AG20443 (cell line): ENCODE measurements at places on chromosomes 13 and 19.

DNA sequence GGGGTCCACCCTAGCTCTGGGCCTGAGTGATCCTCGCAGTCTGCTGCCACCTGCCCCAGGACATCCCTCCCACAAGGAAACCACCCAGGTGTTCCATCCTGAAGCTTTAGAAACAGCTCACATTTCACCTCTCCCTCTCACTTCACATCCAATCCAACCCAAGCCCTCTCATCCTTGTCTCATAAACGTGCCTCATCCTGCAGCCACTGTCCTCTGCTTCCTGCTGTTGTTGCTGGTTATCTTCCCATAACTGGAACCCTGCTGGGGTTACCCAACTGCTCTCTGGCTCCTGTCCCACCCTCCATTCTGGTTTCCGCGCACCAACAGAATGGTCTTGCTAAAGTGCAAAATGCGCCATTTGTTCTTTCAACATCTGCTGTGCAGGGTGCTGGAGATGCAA is 59.7 kb upstream of the MTIF3 start:
- no peak for DNase-seq

DNA sequence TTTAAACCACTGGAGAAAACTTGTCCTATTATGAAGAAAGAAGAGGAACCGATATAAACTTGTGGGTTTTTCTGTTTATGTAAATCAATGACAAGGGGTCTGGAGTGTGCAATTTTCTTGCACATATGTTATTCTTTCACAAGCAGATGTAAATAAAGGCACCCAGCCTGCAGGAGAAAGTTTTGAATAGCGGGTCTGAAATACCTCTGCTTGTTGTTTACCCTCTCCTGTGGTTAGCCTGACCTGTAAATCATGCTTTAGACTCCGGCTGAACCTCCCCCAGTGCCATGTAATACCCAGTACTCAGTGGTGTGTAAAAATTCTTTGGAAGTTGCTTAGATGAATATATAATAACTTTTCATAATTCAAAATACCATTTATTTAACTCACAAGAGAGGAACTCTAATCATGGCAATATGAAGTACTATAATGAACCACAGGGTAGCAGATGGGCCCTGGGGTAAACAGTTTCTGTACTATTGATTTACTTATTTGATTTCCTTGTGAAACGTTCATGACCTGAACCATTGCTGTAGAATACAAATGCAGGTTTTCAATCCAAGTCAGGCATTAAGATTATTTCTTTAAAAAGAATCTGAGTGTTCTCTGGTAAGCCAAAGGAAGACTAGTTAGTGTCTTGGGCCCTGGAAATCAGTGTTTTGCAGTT is 245.1 kb downstream of the LMO7 start:
- no peak for DNase-seq

DNA sequence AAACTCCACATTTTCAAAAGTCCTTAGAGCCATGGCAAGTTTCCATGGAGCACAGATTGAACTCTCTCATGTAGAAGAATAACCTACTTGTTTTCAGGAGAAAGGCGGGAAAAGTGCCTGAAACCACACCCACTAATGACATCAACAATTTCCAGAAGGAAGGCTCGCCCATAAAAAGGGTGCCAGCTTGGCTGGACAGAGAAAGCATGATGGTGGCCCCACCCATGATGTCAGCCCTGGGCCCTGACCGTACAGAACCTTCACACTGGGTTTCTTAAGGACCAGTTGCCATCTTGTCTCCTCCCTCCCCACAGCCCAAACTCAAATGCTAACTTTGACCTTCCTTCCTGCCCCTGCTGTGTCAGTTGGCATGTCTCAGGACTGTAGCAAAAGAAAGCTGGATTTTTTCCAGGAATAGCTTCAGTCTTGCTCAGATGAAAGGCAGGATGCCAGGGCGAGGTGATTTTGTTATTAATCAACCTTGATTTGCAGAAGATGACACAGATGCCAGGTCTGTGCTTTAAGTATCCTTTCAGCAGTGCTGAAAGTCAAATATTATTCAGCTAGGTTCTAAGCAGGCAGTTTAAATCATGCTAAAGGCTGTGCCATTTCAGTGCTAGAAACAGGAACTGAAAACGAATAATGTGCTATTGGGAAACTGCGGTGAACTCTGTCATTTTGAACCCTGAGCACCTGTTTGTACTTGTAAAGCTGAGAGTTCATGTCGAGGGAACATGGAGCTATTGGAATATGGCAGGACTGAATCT is 89.5 kb upstream of the RFC3 start:
- DNase-seq = no peak

DNA sequence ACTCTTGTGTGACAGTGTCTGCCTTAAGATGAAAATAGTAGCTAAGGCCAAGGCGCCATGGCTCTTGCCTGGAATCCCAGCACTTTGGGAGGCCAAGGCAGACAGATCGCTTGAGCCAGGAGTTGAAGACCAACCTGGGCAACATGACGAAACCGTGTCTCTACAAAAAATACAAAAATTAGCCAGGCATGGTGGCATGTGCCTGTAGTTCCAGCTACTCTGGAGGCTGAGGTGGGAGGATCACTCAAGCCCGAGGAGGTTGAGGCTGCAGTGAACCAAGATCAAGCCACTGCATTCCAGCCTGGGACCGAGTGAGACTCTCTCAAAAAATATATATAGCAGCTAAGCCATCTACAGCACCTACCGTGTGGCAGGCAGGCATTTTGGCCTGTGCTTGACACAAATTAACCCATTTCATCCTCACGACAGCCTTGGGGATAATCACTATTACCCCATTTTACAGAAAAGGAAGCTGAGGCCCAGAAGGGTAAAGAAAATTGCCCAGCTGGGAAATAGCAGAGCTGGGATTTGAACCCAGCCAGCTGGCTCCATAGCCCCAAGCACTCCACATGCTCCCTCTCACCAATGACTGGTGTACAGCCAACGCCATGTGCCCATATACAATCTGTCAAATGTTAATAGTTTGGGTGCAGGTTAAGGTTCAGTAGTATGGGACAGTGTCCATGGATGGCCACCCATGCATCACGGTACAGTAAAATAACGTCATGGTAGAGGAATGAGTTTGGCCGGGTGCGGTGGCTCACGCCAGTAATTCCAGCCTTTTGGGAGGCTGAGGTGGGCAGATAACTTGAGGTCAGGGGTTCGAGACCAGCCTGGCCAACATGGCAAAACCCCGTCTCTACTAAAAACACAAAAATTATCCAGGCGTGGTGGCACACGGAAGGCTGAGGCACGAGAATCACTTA is 3.1 kb downstream of the SLC1A5 start:
- no peak for DNase-seq

GRCh38 chr13:89878904-89879303 is 1468.6 kb upstream of the MIR17HG start:
- no peak for DNase-seq

GRCh38 chr13:59948686-59949085 is 215.0 kb downstream of the DIAPH3 start:
- DNase-seq = no peak

DNA sequence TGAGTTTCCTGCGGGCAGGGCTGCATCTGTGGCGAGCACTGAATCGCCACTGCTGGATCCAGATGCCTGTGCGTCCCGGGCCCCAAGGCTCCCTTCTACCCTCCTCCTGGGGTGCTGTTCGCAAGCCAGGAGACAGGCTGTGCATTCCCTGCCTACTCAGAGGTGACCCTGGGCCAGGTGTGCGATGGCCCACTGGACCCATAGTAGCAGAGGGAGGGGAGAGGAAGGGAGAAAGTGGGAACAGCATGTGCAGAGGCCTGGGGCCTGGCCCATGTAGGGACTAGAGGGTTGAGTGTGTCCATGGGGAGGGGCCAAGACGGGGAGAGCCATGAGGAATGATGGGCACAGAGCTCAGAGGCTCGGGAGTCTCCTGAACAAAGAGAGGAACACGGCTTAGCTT is 27.3 kb downstream of the CARM1 start:
- no peak for DNase-seq

DNA sequence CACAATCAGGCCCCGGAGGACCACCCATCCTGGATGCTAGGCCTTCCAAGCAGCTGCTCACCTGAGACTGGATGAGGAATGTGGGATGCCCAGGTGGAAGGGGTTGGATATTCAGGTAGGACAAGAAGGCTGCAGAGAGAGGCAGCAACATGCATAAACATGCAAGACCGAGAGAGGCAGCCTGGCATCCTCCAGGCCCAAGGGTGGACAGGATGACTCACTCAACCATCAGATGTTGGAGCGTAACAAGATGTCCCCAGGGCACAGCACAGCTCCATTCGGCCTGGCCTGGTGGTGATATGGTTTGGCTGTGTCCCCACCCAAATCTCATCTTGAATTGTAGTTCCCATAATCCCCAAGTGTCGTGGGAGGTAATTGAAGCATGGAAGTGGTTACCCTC is 10.0 kb upstream of the CABP5 start:
- no peak for DNase-seq

- peak; percentile 87 for DNase-seq
These were observed 74.6 kb upstream of the NPAS1 start for GRCh38 chr19:46944918-46945628.

DNA sequence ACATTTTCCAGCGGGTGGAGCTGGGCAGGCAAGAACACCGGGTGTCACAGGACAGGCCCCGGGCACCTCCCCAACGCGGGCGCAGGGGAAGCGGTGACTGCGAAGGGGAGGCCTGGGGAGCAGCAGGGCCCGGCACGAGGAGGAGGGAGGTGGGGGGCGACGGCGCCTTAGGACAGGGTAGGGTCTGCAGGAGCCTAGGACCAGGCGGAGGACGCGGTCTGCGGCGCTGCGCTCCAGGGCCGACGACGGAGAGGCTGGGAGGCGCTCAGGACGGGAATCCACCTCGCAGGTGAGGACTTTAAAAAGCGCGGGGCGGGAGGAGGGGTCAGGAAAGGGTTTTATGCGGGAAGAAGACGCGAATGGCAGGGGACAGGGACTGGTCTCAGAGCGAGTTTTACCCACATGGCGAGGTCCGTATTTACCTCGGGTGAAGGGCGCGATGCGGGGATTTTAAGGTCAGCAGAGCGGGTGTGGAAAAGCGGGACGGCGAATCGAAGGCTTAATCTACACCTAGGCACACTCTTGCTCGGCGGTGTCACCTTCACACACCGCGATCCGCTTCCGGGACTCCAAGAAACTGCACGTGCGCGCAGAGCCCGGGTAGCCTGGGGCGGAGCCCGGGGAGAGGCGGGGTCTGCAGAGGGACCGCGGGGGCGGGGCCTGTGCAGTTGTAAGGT is 13.5 kb downstream of the ERVV-2 start:
- peak; percentile 30 for DNase-seq

- DNase-seq = peak; percentile 71
These were observed 27.4 kb upstream of the TIMM44 start for GRCh38 chr19:7970716-7971448.

GRCh38 chr13:30394751-30395191 is 27.5 kb upstream of the UBE2L5 start:
- DNase-seq = no peak

- DNase-seq = peak; percentile 49
These were observed 376.4 kb downstream of the GPC6 start for GRCh38 chr13:93603043-93603442.

GRCh38 chr13:28325022-28325421 is 169.9 kb downstream of the FLT1 start:
- DNase-seq = no peak

- no peak for DNase-seq
These were observed 84.5 kb downstream of the EFNB2 start for GRCh38 chr13:106450991-106451390.

DNA sequence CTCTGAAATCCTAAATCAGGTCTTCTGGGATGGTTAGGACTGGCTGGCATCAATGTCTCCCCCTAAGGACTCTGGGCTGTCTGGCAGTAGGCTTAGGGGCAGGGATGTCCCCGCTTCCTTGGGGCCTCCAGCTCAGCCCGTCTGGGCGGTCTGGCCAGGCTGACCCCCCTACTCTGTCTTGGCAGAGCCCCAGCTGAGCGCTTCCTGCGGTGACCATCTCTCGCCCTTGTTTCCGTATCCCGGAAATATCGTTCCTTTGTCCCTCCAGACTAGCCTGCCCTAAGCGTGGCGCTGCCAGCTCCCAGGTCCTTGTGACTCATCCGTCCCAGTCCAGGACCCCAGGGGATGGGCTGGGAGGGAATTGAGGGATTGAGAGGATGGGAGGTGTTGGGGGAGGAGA is 11.3 kb downstream of the GTPBP3 start:
- peak; percentile 64 for DNase-seq

GRCh38 chr13:44300895-44301638 is 72.6 kb upstream of the SERP2 start:
- DNase-seq = peak; percentile 27

DNA sequence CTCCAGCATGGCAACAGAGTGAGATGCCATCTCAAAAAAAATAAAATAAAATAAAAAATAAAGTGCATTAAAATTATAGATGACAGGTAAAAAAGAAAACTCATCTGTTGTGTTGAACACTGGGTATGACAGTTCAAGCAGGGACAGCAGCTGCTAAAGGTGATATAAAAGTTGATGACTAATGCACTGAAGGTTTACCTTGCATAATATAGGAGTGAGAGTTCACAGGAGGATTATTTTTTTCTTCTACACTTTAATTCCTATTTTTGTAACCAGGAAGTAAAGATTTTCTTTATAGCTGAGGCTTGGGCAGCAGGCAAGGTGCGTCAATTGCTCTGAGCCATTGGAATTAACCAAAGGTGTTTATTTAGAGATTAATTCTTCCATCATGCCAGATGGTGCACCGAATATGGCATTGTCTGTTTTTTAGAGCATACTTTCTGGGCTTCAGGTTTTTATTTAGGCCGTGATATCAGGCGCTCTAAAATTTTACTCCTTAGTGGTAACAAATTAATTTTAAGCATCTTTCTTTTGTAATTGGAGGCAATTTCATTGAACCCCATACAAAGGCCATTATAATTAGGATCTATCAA is 337.0 kb upstream of the SLC10A2 start:
- DNase-seq = no peak

GRCh38 chr19:41323430-41324125 is 13.6 kb downstream of the CCDC97 start:
- DNase-seq = peak; percentile 97

DNA sequence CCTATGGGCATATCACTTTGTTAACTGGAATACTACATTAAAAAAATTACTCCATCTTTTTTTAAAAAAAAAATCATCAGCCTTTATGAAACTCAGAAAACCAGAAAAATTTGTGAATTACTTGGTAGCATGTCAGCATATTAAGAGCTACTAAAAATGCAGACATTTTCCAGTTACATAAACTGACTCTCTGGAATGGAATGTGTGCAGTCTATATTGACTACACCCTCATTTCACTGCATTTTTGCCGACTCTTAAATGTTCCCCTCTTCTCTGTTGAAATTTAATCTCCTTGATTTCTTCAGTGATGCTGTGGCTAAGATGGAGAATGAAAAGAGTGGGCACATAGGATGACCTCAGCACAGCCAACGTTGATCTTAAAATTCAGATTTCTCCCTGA is 393.8 kb downstream of the ITGBL1 start:
- no peak for DNase-seq

GRCh38 chr19:19900729-19901444 is at the start of gene ZNF93:
ZNF93 (plus strand) TSS chr19:19900946; CDS start chr19:19901089, 143 bp downstream.
- DNase-seq = peak; percentile 95

DNA sequence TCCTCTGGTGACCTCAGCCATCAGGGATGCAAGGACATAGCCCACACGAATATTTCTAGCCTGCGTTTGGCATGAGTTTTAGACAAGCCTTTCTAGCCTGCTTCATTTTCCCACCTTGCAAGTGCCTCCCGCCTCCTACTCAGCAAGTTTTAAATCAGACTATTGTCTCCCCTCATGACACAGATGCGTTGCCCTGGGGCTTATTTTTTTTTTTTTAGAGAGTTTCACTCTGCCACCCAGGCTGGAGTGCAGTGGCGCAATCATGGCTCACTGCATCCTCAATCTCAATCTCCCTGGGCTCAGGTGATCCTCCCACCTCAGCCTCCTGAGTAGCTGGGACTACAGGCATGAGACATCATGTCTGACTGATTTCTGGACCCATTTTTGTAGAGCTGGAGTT is 14.6 kb downstream of the GJB2 start:
- no peak for DNase-seq

- no peak for DNase-seq
These were observed 4.9 kb upstream of the ZFP36 start for GRCh38 chr19:39401549-39402345.
